ENCODE measurements at places on chromosomes 13 and 19.

GRCh38 chr19:55386493-55386971, 800 bp downstream of the RPL28 start:
- DNase-seq = no peak

GRCh38 chr13:40611004-40611403, 55.4 kb downstream of the FOXO1 start:
- no peak for DNase-seq

- DNase-seq = no peak
These were observed 190.5 kb downstream of the NDFIP2 start for GRCh38 chr13:79671420-79671819.

DNA sequence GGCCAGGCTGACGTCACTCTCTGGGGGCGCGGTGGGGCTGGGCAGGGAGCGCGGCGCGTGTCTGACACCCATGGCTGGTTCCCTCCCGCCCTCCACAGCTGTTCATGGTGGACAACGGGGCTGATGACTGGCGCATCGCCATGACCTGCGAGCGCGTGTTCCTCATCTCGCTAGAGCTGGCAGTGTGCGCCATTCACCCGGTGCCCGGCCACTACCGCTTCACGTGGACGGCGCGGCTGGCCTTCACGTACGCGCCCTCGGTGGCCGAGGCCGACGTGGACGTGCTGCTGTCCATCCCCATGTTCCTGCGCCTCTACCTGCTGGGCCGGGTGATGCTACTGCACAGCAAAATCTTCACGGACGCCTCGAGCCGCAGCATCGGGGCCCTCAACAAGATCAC, 14.7 kb downstream of the KCNN1 start:
- no peak for DNase-seq

GRCh38 chr13:65946387-65946786, 1283.7 kb downstream of the PCDH9 start:
- no peak for DNase-seq

DNA sequence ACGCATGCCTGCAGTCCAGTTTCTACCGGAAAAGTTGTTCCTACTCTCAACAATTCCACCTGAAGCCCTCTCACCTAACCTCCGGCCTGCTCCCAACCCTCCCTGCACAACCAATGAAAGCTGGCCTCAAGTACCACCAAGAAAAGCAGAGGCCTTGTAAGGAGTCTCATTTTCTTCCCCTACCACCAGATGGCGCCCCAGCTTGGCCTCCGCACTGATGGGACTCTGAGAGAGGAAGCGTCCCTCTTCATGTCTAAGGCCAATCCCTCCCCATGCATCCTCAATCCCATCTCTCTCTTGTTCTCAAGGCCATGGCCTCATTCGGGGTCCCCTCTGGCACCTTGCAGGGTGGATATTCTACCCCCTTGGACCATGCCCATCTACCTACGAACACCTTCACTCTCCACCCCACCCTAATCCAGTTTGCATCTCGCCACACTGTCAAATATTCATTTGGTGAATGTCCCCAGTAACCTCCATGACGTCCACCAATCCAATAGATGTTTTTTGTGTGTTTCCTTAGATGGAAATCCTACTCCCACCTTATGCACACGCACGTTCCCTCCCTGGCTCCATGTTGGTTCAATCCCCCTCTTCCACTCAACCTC, 412.8 kb downstream of the ZNF536 start:
- DNase-seq = no peak

- no peak for DNase-seq
These were observed 5.1 kb downstream of the S1PR2 start for GRCh38 chr19:10226021-10226375.

DNA sequence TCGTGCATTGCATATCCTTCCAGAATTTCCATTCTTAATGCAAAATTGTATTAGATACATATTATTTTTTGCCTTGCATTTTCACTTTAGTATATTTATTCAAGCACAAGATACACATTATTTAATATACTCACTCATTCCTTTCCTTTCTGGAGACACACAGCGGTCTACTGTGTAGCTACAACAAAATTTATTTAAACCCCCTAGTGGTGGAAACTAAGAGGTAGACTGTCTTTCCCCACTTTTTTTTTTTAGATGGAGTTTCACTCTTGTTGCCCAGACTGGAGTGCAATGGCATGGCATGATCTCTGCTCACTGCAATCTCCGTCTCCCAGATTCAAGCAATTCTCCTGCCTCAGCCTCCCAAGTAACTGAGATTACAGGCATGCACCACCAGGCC, 2040.3 kb upstream of the PCDH20 start:
- no peak for DNase-seq

GRCh38 chr19:7926021-7926726, at the start of gene CTXN1:
Gene CTXN1, minus strand, starts transcription at chr19:7926135. Its CDS starts 597 bp downstream, at chr19:7925538.
- no peak for DNase-seq

GRCh38 chr19:41357746-41358145, 4.0 kb upstream of the TGFB1 start:
- DNase-seq = no peak

DNA sequence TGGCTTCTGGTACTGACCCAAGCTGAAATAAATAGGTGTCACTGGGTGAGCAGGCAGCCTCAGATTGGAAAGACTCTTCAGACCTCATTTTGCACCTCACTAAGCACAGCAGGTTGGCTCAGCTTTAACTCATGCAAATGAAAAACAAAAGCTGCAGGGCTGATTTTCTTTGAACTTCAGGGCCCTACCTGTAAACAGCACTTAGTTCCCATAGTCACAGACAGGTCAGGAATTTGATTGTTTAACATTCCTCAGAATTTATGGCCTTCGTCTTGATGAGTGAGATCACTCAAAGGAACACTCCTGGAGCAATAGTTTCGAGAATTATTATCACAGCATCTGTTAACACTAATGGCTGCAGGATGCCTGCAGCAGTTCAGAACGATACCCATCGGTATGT, 718.5 kb downstream of the EFNB2 start:
- no peak for DNase-seq

DNA sequence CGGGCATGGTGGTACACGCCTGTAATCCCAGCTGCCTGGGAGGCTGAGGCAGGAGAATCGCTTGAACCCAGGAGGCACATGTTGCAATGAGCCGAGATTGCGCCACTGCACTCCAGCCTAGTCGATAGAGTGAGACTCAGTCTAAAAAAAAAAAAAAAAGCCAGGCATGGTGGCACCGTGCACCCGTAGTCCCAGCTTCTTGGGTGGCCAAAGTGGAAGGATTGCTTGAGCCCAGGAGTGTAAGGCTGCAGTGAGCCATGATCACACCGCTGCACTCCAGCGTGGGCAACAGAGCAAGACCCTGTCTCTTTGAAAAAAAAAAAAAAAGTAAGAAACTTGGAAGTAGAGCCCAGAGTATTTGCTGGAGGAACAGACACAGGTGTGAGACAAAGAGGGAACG, 27.7 kb downstream of the CCDC8 start:
- no peak for DNase-seq

- no peak for DNase-seq
These were observed 266.7 kb downstream of the FOXO1 start for GRCh38 chr13:40399756-40400155.
